Bronchial smooth muscle cell (primary cell): ENCODE measurements at places on chromosomes 7 and 10. TPM values are rescaled to one million over a fixed set of nuclear protein-coding genes. Genes with fewer than 3 reads are reported as not detected.

Gene SLC13A4
- total RNA-seq: 0.16 and 0.26 TPM in 2 replicates

Gene EXOSC1
- 34.5 and 34.6 TPM in 2 replicates for total RNA-seq

Gene OR13A1
- total RNA-seq: under 0.01 TPM in 1 of 2 replicates, not detected in the other

Gene AKR1C2
- 48.6 and 96.5 TPM in 2 replicates for total RNA-seq

Gene CD36
- 1.0 and 3.5 TPM in 2 replicates for total RNA-seq
